Osteoblast (primary cell): ENCODE measurements at places on chromosomes 2 and 18. TPM values are rescaled to one million over a fixed set of nuclear protein-coding genes. Genes with fewer than 3 reads are reported as not detected.

GRCh38 chr2:216698895-216699294 is 3.5 kb upstream of the IGFBP5 start:
- no peaks in the 10 kb centered on the region for H3K36me3 ChIP-seq

Gene KCNJ13
- total RNA-seq, result not detected in 2 replicates

DNA sequence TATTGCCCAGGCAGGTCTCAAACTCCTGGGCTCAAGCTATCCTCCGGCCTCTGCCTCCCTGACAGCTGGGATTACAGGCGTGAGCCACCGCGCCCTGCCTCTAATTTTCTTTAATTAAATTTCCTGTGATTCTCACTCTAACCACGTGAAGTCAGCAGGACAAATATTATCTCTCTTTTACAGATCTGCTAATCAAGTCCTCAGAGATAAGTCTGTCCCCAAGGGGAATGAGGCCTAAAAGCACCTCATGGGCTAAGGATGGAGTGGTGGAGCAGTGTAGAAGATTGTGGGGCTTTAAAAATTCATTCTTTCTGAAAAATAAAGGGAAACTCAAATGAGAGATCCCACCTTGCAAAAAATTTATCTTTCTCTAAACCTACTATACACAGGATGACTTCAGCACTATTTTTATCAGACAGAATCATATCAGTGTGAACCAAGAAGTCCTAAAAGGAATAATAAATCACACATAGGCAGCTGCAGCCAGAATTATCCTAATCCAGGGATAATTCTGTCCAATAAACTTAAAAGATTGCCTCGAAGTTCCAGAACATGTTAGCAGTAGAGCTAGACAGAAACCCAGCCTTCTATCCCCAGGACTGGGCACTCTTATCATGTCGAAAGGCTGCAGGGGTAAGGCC is 38.3 kb upstream of the BMPR2 start:
- peaks cover 10% of the 10 kb centered on the region for H3K4me1 ChIP-seq

- no peak overlapping the region for H3K27ac ChIP-seq
- no peak overlapping the region for H3K4me3 ChIP-seq
- no peak for DNase-seq
- H3K27me3 ChIP-seq, result no peaks in the 10 kb centered on the region
Observed at GRCh38 chr2:34985474-34985873, 1370.1 kb upstream of the CRIM1 start.

Gene RPRM
- total RNA-seq, result 0.29 and 0.36 TPM in 2 replicates
